ENCODE measurements at places on chromosomes 7 and 10.

GRCh38 chr10:100996678-100997359, 2.8 kb upstream of the LZTS2 start:
- DNase-seq: no peak

DNA sequence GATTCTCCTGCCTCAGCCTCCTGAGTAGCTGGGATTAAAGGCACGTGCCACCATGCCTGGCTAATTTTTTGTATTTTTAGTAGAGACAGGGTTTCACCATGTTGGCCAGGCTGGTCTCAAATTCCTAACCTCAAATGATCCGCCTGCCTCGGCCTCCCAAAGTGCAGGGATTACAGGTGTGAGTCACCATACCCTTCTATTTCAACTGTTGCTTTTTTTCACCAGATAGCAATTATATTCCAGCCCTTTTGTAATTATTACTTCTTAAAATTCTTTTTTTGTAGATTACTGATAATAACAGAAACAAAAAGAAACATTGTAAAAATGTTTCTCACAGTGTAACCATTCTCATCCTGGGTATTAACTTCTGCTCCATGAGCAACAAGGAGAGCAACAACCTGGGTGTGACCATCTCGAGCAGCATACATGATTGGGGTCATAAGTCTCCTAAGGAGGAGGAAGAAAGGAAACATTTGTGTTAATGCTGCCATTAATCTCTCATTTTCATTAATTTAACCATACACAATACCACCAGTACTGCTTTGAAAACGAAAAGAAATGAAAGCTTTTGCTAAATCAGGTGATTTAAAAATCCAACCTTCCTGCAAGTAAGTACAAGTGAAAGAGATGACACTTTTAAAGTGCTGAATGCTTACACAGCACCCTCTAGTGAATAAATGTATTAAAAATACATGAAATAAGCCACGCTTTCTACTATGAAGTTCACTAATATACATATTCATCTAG, 41.8 kb downstream of the ASZ1 start:
- no peak for DNase-seq

DNA sequence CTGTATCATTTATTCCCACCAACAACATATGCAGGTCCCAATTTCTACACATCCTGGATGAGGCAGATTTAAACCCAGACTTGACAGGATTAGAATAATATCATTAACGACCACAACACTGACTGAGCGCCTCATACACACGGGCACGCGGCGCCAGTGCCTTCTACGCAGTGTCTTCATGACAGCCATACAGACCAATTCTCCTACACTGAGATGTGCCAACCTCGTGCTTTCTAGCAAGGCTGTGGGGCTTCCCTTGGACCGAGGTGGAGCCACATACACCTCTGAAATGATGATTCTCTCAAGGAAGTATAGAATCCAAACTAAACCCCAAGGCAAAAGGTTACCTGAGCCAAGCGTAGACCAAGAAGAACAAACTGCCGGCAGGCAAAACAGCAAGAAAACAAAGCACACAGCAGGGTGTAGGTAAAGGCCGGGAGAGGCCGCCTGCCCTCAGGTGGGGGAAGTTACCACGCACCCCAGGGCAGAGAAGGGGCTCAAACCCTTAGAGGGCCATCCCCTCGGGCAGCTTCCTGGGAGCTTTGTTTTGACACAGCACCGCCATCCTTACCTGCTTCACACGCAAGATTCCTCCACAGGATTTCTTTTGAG, 75.8 kb downstream of the DLG5 start:
- no peak for DNase-seq

- DNase-seq: no peak
These were observed 107.5 kb downstream of the ELMO1 start for GRCh38 chr7:37341033-37341630.

DNA sequence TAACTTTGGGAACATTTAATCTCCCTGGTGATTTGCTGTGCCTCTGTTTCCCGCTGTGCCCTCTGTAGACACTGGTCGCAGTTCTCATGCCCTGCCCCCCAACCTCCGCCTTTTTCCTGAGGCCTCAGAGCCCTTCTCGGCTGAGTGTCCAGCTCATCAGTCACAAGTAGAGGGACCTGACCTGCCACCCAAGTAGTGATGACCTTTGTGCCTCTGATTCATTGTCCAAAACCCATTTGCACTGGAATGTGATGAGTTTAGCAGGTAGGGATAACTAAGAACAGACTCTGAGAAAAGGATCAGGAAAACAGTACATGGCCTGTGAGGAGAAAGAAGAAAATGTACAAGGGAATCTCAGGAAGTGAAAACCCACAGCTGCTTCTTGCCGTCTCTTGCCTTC, 58.8 kb downstream of the LANCL2 start:
- DNase-seq: no peak

- peak; percentile 82 for DNase-seq
These were observed at the start of gene RNF32 for GRCh38 chr7:156640257-156640948. TSS of gene RNF32 (plus strand) at chr7:156640774. CDS start at chr7:156643878, 3,104 bp downstream.
